Fibroblast of skin of right biceps (primary cell): ENCODE measurements at places on chromosomes 5 and 9.

GRCh38 chr5:74664551-74664950 is 20.5 kb upstream of the HEXB start:
- DNase-seq, result no peak

- DNase-seq, result peak; percentile 24
These were observed 74.7 kb downstream of the FCHO2 start for GRCh38 chr5:73030531-73030930.

GRCh38 chr5:67205981-67206380 is 9.4 kb upstream of the CD180 start:
- DNase-seq, result no peak

DNA sequence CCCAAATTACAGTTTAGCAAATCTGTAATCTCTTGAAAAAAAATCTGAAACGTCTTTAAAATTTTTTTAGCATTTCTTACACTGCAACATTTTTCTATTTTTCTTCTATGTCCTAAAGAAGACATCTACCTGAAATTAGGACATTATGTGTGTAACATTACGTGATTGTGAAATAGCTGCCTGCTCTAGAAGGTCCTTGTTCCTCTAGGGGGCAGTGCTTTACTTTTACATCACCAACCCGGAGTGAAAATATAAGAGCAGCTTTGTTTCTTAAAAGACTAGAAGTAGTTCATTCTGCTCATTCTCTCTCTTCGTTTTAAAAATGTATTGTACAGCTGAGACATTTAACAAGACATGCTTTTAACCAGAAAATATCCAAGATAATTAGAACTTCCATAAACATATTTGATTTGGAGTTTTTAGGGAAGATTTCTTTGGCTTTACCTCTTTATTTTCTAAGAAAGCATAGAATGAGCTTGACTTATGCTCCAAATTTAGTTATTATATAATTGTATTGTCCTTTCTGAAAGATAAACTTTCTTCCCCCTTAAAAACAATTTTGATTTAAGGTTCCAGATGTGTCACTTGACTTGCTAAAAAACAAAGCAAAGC is 48.1 kb upstream of the RIOK2 start:
- peak; percentile 75 for DNase-seq

DNA sequence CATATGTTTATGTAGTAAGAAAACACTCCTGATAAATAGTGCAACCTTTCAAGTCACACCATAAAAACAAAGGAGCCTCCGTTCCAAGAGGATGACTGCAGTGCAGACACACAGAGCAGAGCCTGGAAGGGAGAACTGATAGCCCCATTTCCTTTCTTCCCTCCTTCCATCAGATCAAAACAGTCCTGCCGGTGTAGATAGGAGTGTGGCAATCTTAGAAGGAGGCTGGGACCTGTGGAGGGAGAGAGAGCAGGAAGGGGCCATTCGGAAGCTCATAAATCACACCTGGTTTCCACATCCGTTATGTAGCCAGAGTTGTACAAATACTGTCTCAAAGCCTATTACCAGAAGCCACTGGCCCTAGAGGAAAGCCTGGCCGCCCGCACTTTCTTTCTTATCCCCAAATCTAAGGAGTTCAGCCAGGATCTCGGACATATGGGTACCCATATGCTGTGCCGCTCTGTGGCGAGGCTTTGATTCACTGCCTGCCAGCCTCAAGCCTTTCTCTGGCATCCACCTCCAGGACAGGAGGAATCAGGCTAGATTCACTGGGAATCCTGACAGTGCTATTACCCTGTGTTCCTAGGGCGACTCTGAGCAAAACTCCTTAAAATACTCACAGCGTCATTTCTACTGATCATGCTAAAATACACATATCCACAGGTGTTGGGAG is 26.9 kb downstream of the DAP start:
- no peak for DNase-seq

DNA sequence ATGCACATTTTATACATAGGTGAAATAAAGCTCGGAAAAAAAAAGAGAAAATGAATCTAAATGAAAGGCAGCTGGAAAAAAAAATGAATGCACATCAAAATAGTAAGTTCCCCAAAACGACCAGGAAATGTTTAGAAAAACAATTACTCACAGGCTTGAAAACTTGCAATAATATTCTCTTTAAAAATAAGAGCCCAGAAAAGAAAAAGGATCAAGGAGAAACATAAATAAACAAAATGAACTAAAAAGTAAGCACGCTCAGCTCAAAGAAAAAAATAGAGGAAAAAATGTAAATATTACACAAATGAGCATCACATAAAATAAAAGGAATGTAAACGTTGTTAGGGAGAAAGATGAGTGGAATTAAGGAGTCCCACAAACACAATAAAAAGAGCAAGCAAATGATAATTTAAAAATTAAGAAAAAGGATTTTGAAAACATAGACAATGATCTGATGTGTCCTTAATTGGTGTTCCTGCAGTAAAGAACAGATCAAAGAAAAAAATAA is 54.2 kb downstream of the SLC27A6 start:
- DNase-seq, result no peak

GRCh38 chr5:32115985-32116384 is 58.1 kb downstream of the GOLPH3 start:
- DNase-seq, result no peak

GRCh38 chr5:105034401-105034763 is 1471.8 kb upstream of the NUDT12 start:
- peak; percentile 20 for DNase-seq

DNA sequence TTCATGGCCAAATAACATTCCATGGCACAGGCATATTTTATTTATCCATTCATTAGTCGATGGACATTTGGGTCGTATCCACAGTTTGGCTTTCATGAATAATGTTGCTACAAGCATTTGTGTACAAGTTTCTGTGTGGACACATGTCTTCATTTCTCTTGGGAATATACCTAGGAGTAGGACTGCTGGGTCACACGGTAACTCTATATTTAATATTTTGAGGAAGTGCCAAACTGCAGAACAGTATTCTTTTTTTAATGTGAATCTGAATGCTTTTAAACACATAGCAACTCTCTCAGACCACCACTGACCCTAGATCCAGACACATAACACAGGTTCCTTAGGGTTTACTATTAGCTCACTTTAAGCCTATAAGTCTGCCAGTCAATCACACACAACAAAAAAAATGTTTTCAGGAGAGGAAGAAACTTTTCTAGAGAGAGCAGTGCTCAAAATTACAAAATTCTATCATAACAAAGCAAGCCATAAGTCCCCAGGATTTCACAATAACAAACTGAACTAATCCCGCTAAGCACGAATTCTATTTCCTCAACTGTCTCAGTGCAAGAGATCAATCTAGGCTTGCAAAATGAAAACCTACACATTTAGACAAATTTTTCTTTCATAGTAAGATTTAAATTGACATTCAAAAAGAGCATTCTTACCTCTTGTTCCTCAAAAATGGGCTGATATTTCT is 41.8 kb upstream of the GABBR2 start:
- no peak for DNase-seq

GRCh38 chr5:109373932-109374331 is 35.8 kb downstream of the PJA2 start:
- no peak for DNase-seq

- DNase-seq, result no peak
These were observed 107.5 kb downstream of the RGS3 start for GRCh38 chr9:113570749-113571711.

- no peak for DNase-seq
These were observed 182.8 kb downstream of the CFAP90 start for GRCh38 chr5:7668161-7668560.

- DNase-seq, result no peak
These were observed 16.5 kb downstream of the UGCG start for GRCh38 chr9:111913159-111913558.

DNA sequence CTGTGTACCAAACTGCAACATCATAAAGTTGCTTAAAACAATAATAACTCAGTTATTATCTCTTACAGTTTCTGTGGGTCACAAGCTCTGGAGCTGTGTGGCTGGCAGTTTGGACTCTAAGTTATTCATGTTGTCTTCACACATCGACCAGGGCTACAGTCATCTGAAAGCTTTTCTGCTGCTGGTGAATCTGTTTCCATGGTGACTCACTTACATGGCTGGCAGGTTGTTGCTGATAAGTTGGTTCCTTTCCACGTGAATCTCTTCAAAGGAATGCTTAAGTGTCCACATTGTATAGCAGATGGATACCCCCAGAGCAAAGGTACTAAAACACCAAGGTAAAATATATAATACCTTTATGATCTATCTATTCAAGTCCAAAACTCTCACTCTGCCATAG is 44.8 kb upstream of the CYLC2 start:
- DNase-seq, result no peak

DNA sequence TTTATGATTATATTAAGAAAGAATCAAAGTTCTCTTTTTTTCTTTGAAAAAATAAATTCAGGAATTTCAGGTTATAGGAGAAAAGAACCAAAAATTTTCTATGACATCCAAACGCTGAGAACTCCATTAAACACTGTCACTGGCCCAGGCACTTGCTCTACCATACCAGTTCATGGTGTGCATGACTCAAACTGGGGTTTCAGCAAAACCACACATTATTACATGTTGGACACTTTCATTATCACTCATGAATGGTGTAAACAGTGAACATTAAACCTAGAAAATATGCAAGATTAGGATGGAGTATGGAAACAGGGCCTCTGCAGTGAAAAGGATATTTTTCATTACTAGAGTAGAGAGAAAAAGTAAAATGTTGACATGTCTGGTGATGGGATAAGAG is 369.9 kb upstream of the FAM174A start:
- no peak for DNase-seq

- DNase-seq, result no peak
These were observed 29.5 kb downstream of the CAAP1 start for GRCh38 chr9:26863074-26863473.

DNA sequence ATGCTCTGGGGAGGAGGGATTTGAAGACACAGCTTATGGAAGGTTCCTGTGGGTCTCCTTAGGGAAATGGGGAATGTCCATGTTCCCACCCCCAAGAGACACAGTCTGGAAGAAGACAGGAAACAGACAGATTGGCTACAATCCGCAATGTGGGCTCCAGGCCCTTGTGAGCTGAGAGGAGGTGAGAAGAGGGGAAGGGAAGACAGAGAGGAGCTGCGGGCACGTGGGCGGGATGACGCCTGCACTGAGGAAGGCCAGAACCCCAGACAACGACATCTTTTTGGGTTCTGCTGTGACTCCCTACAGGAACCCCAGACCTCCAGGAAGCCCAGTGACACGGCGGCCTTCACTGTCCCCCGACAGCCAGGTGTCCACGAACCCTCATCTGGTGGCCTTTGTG is 29.9 kb upstream of the NKD2 start:
- peak; percentile 54 for DNase-seq

- DNase-seq, result no peak
These were observed 308.1 kb downstream of the LRRC70 start for GRCh38 chr5:62886603-62887315.

- DNase-seq, result peak; percentile 22
These were observed 319.2 kb downstream of the TRPM3 start for GRCh38 chr9:70802206-70802605.
